ENCODE measurements at places on chromosomes 6 and 20.

DNA sequence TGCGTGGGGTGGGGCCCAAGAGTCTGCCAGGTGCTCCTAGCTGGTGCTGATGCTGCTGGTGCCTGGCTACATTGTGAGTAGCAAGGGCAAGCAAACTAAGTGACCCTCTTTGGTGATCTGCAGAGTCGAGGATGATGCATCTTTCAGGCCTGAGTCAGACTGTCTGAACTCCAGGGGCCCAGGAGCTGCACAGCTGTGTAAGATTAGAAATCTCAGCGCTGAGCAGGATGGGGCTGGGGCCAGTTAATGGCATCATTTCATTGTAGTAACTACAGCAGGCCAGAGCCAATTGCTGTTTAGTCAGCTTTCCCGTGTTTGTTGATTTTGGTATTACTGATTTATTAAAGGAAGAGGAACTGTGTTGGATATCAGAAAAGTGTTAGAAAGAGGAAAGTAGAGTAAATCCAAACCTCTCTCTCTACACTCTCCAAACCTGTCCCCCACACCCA is 365.2 kb downstream of the PAX1 start:
- no peak for DNase-seq

GRCh38 chr6:75409928-75410327 is 83.7 kb downstream of the FILIP1 start:
- no peak for DNase-seq

DNA sequence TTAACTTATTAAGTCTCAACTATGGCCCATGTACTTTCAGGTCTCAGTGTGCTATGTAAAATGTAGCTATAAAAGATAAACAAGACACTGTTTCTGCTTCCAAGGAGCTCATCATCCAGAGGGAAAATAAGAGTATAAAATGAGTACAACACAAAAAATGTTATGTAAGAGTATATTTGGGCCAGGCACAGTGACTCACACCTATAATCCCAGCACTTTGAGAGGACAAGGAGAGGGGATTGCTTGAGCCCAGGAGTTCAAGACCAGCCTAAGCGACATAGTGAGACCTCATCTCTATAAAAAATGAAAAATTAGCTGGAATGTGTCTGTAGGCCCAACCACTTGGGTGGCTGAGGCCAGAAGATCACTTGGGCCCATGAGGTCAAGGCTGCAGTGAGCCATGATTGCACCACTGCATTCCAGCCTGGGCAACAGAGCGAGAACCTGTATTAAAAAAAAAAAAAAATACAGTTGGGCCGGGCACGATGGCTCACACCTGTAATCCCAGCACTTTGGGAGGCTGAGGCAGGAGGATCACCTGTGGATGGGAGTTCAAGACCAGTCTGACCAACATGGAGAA is 124.0 kb downstream of the EDN1 start:
- DNase-seq: no peak

- no peak for DNase-seq
Observed at GRCh38 chr20:57724610-57725405, 15.0 kb upstream of the PMEPA1 start.

DNA sequence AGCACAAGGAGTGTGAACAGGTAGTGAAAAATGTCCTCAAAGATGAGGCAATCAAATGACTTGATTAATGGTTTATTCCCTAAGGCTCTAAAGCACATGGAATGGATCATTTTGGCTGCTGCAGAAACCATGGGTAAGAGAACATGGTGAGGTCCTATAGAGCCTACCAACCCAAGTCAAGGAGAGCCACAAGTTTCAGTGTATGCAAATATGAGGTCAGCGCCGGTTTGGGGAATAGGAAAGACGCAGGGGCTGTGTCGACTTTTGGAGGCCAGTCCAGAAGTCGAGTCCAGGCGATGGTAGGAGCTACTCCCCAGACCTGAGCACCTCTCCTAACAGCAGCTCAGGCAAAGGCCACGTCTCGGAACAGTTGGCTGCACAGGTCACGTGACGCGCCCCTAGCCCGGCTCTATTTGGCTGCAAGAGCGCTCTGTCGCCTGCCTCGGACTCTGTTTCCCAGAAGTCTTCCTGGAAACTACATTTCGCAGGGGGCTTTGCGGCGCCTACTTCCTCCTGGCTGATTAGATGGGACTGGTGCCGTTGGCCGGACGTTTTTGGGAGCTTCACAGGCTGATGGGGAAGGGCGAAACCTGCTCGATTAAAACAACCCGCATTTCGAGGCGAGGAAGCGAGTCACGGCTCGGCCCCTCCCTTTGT is 74.4 kb upstream of the CHD6 start:
- peak; percentile 85 for DNase-seq

DNA sequence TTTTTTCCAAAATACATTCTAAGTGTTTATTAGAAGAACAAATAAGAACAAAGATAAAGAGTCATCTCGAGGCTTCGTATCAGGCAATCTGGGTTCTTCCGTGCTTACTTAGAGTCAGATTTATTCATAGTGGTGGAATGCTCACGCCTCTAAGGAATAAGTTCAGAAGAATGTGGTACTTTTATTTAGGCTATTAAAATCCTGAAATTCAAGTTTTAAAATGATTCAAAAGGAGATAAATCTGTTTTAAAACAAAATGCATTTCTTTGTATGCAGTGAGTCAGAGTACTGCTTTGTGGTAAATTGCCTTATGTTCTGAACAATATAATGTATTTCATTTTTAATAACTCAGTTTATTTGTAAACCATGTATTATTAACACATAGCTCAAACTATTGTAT is 89.1 kb downstream of the FUT9 start:
- DNase-seq: no peak

GRCh38 chr6:159328052-159328451 is 158.9 kb downstream of the FNDC1 start:
- DNase-seq: no peak

GRCh38 chr6:87029711-87030314 is 65.1 kb downstream of the CGA start:
- no peak for DNase-seq

DNA sequence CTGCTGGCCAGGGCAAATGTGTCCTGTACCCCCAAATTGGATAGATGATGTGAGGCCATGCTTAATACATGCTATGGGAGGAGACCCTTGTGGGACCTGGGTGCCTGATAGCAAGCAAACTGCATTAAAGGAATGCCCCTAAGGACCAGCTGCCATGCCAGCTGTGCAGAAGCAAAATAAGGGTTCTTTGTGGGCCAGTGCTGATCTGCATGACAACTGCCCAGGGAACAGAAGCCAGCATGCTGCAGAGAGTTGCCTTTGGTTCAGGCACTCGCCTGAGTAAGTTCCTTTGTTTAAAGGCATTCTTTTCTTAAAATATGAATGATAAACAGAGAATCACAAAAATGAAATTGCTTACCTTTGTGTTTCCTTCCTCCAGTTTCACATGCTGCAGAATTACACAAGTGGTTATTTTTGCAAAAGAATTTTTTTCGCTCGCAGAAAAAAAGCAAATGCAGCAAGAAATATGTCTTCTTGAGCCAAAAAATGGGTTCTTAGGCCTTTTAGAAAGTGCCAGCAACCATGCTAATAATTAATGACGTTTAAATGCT is 6.9 kb upstream of the SYNDIG1 start:
- DNase-seq: no peak

DNA sequence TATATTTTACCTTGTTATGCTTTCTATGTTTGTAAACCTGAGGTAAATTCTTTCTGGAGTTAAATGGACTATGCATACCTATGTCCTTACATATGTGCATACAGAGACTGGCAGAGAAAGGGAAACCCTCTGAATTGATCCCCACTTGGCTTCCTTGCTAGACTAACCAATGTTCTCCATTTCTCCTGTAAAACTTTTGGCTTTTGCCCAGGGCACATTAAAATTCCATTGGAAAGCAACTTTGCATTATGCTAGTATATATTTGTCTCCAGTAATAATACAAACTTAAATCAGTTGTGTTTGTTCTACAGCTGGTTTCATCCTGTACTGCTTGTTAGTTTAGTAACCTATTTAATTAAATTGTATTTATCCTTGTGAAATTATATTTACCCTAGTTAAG is 646.0 kb upstream of the MARCKS start:
- no peak for DNase-seq

DNA sequence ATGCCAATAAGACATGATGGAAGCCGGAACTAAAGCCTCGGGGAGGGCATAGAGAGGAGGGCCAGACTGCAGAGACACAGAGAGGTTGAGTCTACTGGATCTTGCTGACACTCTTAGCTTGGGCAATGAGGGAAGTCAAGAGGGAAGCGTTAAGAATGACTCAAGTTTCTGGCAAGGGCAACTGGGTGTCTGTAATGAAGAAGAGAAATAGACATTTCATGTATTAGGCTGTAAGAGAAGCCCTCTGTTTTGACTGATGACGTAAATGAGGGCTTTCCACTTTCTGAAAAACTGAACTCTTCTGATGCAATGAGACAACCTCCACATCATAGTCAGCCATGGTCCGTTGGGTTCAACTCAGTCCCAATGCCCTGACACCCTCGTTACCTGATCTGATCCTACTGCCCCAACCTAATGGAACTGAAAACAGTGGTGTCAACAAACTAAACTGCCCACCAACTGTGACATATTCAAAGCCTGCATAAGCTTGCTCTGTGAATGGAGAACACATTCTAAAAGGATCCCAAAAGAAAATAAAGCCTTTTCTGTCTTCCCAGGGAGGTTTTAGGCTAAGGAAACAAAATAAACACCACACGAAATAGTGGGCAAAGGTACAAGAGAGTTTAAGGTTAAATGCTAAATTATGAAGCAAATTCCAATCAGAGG is 45.8 kb upstream of the PNRC1 start:
- DNase-seq: peak; percentile 18

GRCh38 chr6:108875161-108875555 is 26.9 kb downstream of the ARMC2 start:
- DNase-seq: no peak

DNA sequence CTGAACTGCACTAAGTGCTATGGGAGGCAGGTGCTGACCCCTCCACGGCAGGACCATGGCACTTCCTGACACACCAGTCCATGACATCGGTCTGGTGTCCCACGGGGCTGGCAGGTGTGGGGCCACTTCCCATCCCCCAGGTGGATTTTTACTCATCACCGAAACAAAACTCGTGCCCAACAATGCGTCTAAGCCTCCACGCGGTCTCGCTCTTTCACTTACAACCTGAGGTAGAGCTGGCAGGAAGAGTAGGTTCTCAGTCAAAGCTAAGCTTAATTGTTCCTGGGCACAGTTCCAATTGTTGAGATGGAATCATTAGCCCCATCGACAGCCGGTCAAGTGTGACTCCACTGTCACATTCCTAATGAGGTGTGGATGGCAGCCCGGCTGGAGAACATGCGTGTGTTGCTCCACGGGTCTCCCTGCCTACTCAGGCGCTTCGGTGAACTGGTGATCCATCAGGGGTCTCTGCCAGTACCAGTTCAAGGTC is 125.7 kb downstream of the SLC23A2 start:
- no peak for DNase-seq

DNA sequence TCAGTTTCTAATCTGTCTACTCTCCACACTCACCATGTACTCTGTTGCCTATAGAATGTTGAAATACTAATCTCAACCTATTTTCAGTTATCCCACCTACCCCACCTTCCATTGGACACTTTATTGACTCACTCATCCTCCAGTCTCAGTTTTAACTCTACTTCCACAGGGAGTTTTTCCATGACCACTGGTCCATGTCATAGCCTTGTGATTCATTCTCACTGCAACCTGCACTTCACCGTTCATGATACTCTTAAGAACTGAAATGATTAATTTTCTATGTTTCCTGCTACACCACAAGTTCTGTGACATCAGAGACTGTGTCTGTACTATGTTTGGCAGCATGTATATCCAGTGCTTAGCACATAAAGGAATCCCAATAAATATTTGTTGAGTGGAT is 122.8 kb upstream of the HSF2 start:
- no peak for DNase-seq

DNA sequence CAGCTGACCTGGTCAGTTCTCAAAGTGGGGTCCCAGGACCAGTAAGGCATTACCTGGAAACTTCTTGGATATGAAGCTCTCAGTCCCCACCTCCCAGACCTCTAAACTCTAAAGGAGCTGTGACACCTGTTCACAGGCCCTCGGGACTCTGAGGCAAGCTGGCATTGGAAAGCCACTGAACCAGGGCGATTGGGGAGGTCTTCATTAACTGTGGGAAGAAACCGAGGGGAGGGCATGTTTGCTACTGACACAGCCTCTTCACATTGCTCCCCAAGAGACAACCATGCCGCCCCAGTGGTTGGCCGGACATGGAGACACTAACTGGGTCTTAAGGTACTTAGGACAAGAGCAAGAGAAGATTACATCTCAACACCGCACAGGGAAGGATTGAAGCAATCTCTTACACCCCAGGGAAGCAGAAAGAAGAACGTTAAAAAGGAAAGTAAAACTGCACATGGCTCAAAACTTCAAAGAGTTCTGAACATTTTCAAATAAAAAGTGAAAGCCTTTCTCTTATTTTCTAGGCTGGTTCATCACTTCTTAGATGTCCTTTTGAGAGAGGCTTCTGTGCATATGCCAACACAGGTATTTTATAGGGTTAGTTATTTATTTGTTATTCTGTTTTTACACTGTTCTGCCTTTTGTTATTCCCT is 210.0 kb upstream of the CST7 start:
- no peak for DNase-seq

GRCh38 chr20:55386686-55387085 is 618.6 kb downstream of the CBLN4 start:
- DNase-seq: no peak

DNA sequence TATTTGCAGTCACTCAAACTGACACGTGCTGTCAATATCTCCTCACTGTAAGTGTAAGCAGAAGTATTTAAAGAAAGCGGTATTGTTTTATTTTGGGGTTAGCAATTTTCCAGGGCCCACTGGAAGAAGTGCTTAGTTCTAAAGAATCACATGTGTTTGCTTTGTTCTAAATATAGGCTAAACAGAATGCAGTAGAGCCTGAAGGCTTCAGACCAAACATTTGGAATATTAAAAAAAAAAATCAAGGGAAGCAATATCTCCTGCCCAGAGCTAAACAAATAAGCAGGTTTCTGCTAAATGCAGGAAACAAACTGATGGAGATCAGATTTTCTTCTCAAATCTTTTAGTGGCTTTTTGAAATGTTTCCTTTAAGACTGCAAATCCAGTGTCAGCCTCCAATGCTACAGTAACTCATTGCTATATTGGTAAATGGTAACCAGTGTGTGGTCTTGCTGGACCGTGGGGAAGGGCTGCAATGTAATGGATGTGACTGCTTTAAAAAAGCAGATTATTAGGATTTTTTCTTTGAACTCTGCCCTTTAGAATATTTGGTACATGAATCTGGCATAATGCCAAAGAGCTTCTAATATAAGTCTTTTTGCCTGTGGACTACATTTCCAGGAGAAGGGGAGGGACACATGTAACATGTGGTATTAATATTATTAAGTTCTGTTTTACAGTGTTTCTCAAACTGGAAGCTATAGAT is 317.1 kb upstream of the FERMT1 start:
- no peak for DNase-seq

Data from NT2/D1 (cell line).